Skin of body (tissue), 3 donors: ENCODE measurements at places on chromosomes 2 and 18.

- no peak for DNase-seq
Measured at GRCh38 chr2:94987074-94988020, 38.2 kb upstream of the MAL start.

GRCh38 chr2:60002183-60002867 lies 551.1 kb downstream of the BCL11A start:
- DNase-seq, result no peak

DNA sequence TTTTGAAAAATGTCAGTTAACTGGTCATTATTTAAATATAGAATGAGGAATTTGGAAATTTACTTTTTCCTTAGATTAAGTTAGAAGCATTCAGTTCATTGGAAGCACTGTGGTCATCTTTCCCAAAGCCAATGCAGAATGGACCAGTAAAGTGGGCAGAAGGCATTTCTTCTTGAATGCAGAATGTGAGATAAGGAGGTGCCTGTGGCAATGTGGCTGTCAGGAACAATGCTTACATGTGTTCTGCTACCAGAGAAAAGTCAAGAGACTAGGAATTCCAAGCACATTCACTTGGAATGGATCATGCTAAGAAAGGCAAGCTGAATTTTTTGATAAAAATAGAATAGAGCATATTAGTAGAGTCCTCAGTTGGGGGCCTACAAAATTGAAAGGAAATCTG lies 295.0 kb upstream of the KCNH7 start:
- no peak for DNase-seq

DNA sequence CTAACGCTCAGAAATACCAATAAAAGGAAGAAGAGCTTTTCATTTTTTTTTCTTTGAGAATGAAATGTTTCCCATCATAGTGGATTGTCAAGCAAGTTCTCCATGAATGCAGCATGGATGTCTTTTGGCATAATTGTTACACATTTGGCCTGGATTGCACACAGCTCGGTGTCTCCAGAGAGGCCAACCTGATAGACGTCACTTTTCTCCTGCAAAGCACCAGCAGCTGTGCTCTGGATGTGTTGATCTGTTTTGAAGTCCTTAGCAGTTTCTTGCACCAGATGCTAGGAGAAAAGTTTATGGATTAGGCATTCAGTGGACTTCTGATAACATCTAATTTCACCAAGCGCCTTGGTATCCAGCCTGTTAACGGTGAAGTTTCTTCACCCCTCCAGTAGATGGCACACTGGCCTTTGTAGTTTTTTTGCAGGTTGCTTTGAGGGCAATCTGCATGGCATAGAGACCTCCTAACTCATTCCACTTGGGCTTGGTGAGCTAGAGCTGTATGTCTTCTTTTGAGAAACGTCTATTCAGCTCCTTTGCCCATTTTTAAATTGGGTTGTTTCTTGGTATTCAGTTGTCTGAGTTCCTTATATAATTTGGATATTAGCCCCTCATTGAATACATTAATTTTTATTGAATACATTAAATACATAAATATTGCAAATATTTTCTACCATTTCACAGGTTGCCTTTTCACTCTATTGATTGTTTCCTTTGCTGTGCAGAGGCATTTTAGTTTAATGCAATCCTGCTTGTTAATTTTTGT lies 59.7 kb downstream of the PTH2R start:
- no peak for DNase-seq

GRCh38 chr18:12867441-12868123 lies 16.5 kb downstream of the PTPN2 start:
- DNase-seq, result no peak

DNA sequence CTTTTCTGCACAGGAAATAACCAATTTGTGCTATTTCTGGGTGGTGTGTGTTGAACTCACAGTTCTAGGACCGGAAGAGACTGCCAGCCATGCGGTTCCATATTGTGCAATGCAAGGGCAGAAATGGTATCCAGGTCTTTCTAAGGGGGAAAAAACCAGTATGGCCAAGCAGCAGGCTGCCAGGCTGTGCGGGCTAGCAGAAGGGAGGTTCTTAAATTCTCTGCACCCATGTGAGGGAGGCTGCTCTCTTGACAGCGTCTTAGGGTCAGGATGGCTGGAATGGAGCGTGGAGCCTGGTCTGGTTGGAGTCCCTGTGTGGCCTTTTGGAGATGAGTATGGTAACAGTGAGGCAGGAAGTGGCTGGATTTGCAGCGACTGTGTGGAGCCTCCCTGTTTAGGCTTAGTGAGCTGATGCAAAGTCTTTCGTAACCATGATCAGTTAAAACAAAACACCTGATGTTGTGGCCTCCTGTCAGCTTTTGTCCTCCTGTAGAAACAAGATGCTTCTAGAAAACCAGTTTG lies 52.6 kb downstream of the NCK2 start:
- peak; percentile 9 for DNase-seq

DNA sequence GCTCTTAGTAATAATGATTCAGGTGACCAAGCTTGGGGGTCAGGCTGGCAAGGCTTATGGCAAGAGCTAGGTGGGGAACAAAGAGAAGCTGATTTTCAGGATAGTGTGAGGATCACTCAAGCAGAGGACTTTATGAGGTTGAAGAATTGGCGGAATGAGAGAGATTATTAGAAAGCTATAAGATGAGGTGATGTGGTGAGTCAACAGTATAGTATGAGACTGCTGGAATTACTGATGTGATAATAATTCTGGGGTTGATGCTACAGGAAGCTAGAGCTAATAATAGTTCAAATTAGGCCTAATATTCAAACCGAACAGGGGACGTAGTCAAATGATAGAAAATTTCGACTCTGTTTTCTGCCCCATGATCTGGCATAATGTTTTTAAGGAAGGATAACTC lies 2115.3 kb upstream of the PIK3C3 start:
- no peak for DNase-seq

- no peak for DNase-seq
Measured at GRCh38 chr2:146952696-146953095, 892.1 kb upstream of the ACVR2A start.

GRCh38 chr2:19312949-19313348 lies 45.5 kb downstream of the OSR1 start:
- no peak for DNase-seq

DNA sequence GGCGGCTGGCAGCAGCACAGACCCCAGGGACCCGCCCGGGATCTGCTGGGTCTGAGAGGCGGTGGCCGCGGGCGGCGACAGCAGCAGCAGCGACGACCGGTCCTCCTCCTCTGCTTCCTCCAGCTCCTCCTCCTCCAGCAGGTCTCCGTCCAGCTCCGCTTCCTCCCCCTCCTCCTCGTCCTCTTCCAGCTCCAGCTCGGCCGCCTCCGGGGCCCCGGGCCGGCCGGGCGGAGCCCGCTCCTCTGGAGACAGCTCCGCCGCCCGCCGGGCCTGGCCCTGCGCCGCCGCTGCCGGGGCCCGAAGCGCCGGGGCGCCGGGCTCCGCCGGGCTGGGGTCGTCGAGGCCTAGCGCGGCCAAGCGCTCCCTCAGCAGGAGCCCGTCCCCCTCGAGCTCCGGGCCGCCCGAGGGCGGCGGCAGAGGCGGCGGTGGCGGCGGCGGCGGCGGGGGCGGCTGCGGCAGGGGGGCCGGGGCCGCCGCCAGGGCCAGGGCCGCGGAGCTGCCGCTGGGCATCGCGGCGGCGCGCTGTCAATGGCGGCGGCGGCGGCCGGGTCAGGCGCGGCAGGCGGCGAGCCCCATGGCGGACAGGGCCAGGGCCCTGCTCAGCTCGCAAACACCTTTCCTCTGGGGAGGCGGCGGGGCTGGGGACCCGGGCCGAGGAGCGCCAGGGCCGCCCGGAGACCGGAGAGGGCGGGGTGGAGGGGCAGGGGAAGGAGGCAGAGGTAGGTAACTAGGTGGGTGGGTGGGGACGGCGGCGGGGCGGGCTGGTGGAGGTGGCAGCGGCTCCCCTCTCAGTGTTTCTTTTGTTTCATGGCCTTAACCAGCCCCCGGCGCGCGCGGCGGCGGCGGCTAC lies 445 bp downstream of the MEX3C start:
- no peak for DNase-seq

GRCh38 chr18:40911582-40912254 lies 1043.3 kb upstream of the PIK3C3 start:
- DNase-seq, result no peak

DNA sequence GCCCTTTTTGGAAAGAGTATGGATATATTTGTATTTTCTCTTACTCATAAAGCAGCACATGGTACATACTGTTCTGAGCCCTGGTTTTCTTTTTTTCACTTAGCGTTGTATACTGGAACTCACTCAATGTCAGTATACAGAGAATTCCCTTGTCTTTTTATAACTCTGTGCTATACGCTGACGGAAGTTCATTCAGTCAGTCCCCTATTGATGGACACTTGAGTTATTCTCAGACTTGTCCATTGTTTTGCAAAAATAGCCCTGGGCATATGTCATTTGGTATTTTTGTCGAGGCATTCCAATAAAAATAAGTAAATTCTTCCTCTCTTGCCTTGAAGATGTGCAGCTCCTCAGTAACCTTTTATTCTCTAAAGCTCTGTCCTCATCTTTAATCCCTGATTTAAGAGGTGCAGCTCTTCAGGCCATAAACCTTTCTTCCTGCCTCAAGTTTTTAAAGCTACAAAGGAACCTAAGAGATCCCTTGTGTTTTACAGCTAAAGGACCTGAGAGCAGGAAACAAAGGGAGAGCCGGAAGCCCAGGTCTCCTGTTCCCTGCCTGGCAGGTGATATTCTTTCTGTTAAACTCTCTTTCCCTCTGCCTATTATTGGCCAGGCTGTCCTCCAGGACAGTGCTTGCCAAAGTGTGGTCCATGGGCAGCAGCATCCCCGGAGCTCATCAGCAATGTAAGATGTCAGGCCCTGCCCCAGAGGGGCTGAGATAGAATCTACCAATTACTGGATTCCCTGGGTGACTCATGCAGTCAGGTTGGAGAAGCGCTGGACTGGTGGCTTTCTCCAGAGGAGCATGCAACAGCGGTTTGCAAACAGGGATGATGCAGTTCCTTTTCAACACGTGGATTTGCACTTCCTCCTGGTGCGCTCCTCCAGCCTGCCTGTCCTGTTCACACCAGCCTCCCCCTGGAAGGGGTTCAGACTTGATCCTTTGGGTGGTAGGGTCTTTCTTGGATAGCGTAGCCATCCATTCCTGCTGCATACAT lies 158.0 kb downstream of the NEDD4L start:
- DNase-seq, result peak; percentile 24

- no peak for DNase-seq
Measured at GRCh38 chr18:63186520-63187222, 132.9 kb downstream of the BCL2 start.

- peak; percentile 24 for DNase-seq
Measured at GRCh38 chr2:168687314-168687713, 115.1 kb upstream of the NOSTRIN start.

GRCh38 chr2:148974095-148974494 lies 64.4 kb upstream of the LYPD6B start:
- no peak for DNase-seq

DNA sequence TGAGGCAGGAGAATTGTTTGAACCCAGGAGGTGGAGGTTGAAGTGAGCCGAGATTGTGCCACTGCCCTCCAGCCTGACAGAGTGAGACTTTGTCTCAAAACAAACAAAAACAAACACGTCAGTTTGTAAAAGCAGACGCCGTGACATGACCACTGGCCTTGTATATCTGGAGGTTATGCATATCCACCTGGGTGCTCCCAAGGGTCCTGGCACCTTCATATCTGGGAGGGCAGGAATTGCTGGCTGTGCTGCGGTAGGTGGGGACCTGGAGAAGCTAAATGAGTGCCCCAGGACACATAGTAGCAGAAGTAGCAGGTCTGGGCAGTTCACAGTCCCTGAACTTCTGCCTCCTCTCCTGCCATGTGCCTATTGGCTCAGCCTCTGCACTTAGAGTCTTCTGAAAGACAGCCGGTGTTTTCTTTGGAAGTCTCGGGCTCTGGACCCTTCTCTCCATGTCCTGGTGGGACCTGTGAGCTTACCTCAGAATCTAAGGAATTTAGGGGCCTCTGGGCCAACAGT lies 30.9 kb upstream of the IL1R2 start:
- DNase-seq, result no peak

GRCh38 chr2:190867212-190867611 lies 13.4 kb upstream of the GLS start:
- DNase-seq, result peak; percentile 53

DNA sequence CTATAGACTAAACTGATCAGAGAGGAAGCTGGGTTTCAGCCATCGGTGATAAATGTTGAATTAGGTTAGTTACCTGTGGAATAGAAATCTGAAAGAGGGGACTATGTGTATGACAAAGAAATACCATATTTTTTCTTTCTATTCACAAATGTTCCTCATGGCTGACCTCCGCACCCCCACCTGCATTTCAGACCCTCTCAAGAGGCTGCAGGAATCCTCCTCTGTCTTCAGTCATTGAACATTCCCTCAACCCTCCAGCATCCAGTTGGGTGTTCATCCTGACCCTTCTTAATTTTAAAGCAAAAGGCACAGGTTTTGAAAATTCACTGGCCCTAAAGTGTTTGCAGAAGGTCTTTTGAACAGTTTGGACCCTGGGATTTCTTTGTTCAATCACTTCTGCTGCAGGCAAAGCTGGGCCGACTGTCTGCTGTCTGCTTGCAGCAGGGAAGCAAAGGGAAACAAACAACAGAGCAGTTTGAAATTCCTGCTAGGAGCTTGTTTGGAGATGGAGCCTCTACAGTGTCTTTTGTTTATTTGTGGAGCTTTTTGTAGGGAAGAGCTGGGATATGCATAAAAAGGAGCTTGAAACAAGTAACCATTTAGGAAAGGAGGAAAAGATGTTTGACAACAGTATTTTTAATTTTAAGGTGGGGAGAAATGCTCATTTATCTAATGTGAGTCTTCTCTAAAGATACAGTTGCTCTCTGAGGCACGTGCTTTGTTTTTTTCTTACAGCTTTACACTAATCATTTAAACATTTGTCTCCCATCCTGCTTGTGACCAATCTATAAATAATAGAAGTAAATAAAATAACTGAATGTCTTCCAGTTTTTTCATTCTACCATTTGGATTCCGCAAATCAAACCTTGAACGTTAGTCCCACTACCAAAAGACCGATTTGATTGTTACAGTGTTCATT lies 213.3 kb upstream of the MMADHC start:
- DNase-seq, result no peak

GRCh38 chr2:200399636-200400035 lies 93.1 kb downstream of the SPATS2L start:
- DNase-seq, result no peak

- DNase-seq, result no peak
Measured at GRCh38 chr2:99880148-99880963, 262.0 kb downstream of the AFF3 start.

DNA sequence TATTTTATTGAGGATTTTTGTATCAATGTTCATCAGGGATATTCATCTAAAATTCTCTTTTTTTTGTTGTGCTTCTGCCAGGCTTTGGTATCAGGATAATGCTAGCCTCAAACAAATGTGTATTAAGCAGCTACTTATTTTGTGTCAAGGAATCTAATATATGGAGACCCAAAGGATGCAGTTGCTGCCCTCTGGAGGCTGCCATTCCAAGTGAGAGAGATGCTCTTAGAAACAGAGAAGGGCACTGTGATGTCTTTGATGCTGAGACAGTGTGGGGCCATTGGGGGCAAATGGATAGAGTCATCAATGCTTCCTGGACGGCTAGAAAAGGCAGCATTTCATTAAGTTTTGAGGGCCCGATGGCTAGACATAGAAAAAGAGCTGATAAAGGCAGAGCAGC lies 292.6 kb downstream of the SETBP1 start:
- DNase-seq, result no peak
